ENCODE measurements at places on chromosomes 12 and 14.
A peak's percentile ranks its signal among the peaks of the same experiment; 100 is the strongest.

DNA sequence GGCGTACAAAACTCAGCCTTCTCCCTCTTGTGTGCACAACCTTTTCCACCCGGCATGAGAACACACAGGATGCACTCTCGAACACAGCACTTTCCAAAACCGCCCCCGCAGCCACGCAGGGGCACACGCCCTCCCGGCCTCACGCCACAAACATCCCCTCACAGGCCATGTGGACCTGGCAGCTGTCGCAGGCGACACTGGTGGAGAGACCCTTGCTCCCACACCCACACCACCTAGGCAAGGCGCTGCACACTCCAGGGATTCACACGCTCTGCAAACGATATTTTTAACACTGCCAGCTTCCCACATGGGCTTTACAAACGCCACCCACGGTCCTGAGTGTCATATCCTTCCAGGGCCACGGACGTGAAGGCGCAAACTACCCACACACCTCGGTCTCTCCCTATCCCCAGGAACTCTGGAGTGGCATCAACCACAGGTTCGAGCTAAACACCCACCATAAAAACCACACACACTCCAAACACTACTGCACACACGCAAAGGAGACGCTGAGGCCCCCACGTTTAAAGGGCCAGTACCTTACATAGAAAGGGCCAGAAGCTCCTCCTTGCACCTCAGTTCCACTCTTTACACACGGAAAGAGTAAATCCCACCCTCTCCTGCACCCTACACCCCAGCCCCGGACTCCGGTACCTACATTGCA lies 12.4 kb upstream of the ITGB7 start:
- DNase-seq = no peak

GRCh38 chr12:23855813-23856212 lies 93.7 kb downstream of the SOX5 start:
- DNase-seq = no peak

- no peak for DNase-seq
Measured at GRCh38 chr12:28618772-28619171, 428.5 kb downstream of the CCDC91 start.

DNA sequence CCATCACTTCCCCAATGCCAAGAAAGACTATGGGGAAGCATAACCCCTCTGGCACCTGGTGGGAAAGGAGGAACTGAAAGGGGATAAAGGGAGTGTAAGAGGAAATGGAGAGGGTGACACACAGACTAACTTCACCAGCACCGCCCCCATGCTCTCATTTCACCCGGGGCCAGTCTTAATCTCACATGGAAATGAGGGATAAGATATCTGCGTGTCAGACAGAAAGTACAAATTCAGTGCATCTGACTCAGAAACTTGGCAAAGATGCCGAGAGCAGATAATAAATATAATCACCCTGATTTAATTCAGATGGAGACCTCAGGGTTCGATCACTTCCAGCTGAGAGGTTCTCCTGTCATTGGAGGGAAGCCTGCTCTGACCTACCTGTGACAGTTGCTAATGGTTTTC lies 191.6 kb downstream of the DUSP6 start:
- no peak for DNase-seq

GRCh38 chr12:11621797-11622423 lies 27.6 kb upstream of the ETV6 start:
- no peak for DNase-seq

- no peak for DNase-seq
Measured at GRCh38 chr12:753611-754472, 1.5 kb downstream of the WNK1 start.

DNA sequence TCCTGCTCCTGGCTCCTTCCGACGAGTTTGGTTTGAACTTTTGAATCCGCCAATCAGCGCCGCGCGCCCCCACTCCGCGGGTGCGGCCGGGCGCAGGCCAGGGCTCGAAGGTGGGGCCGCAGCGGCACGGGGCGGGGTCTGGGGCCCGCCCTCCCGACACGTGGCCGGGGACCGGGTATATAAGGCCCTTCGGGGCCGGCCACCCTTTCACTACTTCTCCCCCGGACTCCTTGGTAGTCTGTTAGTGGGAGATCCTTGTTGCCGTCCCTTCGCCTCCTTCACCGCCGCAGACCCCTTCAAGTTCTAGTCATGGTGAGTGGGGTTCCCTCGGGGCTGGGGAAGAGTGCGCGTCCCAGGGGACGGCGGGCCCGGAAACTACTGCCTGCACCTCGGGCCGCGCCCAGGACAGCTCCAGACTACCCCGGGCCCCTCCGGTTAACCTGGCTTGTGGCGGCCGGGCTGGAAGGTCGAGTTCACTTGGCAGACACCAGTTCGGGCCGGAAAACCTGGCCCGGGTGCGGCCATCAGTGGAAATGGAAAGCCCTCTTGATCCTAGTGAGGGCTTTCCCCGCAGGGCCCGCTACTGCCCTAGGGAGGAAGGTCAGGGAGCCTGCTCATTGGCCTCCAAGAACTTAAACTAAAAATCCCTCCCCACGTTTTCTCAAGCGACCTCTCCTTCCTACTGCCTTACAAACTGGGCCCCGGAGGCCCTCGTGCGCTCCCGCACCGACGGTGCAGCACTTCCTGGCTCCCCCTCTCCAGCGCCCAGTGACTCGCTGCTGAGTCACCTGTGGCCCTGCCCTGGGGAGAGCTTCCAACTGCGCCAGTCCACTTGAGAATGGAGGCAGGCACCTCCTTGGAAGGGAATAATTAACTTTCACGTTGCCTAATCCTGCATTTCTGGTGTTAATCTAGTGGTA lies at the start of gene TUBA1C:
Gene TUBA1C, plus strand, starts transcription at position 210 of the 920 bp plus-strand sequence. Its CDS starts 100 bp downstream, at position 310.
- DNase-seq = peak; percentile 50

- no peak for DNase-seq
Measured at GRCh38 chr14:85454226-85454813, 75.6 kb upstream of the FLRT2 start.

All from NCI-H187 treated with DMSO at 0.1 percent for 48 hours (cell line).